ENCODE measurements at places on chromosomes 2 and 18. TPM values are rescaled to one million over a fixed set of nuclear protein-coding genes. Genes with fewer than 3 reads are reported as not detected.

FNDC4 gene
- total RNA-seq = 16.9 TPM

VWC2L gene
- total RNA-seq = not detected

TTC31 gene
- 8.0 TPM for total RNA-seq

VAMP5 gene
- total RNA-seq = 4.1 TPM

UNC80 gene
- total RNA-seq = not detected

MGAT4A gene
- 2.4 TPM for total RNA-seq

TGFA gene
- total RNA-seq = 248 TPM

POTEI gene
- total RNA-seq = not detected

HRH4 gene
- total RNA-seq = 0.64 TPM

RAB31 gene
- total RNA-seq = 34.5 TPM

CDH19 gene
- total RNA-seq = under 0.01 TPM

SERPINB11 gene
- not detected for total RNA-seq

STPG4 gene
- total RNA-seq = not detected

CYP27C1 gene
- total RNA-seq = 0.43 TPM

RUFY4 gene
- not detected for total RNA-seq
